Naive B cell (primary cell): ENCODE measurements at places on chromosomes 1 and 21.

DNA sequence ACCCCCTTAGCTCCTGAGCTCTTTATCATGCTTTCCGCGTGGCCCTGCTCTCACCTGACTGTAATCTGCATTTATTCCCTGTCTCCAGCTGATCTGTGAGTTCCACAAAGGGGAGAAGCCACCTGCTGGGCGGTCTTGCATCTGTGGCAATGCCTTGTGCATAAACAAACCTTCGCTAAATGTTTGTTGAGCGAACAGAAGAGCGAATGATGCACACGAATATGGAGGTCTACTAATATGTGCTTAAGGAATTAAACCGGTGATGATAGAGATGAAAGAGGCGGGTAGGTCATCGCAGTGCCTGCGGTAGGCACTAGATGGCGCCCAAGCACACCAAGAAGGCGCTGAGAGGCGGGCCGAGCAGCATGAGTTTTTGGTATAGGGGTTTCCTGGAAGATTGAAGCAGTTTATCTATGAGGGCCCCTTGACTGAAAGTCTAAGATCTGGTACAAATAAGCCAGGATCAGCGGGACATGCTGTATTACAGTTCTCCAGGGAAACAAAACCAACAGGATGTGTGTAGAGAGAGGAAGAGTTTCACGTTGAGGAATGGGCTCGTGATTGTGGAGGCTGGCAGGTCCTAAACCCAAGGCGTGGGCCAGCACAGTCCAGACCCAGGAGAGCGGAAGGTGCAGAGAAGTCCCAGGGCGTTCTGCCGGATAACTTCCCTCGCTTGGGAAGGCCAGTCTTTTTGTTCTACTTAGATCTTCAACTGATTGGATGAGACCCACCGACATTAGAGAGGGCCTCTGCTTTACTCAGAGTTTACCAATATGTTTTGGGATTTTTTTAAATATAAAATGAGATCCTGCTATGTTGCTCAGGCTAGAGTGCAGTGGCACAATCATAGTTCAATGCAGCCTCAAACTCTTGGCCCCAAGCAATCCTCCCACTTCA is 34.7 kb downstream of the TOMM20 start:
- DNase-seq: peak; percentile 67

- no peak for DNase-seq
Observed at GRCh38 chr21:19122356-19122755, 718.8 kb upstream of the TMPRSS15 start.

- DNase-seq: no peak
Observed at GRCh38 chr1:60877376-60877775, 205.0 kb upstream of the NFIA start.

DNA sequence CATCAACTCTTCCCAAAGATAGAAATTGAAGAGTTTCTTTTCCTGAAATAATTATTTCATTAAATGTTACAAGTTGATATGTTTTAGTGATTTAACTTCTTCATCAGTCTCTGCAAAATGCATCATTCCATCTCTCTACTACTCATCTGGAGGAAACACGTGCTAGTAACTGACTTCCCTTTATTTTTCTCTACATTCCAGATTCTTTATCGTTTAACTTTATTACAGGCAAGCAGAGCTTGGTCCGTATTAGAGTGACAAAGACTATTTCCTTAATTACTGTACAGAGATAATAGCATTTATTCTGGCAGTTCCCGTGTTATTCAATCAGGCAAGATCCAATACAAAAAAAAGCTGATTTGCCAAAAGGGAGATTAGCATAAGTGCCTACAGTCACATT is 88.6 kb downstream of the TM2D1 start:
- no peak for DNase-seq

GRCh38 chr1:167022384-167022783 is 33.3 kb downstream of the MAEL start:
- no peak for DNase-seq

- DNase-seq: no peak
Observed at GRCh38 chr1:68206848-68207689, 25.3 kb downstream of the WLS start.

- no peak for DNase-seq
Observed at GRCh38 chr1:218616681-218617080, 271.5 kb downstream of the TGFB2 start.

- DNase-seq: no peak
Observed at GRCh38 chr1:22932803-22933470, 39.7 kb downstream of the LACTBL1 start.

DNA sequence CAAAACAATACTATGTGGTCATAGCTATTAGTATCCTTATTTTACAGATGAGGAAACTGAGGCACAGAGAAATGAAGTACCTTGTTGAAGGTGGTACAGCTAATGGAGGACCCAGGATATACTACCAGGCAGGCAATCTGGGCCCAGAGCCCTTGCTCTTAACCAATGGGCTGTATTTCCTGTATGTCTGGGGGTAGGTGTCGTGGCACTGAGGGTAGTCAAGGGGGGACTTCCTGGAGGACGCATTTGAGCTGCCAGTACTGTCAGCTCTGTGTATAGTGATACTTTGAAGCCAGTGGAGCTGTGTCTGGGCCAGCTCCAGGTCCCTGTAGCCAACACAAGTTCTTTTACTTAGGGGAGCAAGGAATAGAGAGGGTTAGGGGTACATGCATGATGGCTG is 34.9 kb downstream of the FAM151A start:
- no peak for DNase-seq

DNA sequence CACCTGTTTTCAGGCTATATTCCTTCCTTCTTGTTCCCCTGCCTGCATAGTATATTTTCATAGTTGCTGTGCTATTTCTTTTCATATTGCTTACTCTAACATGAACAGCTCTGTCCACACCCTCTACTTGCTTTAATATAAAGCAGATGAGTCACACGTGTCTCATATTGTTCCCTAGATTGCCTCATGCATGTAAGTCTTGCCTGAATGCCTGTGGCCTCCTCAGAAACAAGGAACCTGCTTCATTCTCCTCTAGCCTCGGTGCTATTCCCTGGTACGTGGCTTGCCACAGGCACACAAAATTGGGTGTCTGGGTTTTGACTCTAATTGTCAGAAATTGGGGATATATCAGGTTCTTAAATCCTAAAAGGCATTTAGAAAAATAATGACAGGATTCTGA is 16.5 kb upstream of the PKP1 start:
- no peak for DNase-seq

GRCh38 chr1:30386156-30386926 is 337.0 kb downstream of the MATN1 start:
- DNase-seq: no peak

DNA sequence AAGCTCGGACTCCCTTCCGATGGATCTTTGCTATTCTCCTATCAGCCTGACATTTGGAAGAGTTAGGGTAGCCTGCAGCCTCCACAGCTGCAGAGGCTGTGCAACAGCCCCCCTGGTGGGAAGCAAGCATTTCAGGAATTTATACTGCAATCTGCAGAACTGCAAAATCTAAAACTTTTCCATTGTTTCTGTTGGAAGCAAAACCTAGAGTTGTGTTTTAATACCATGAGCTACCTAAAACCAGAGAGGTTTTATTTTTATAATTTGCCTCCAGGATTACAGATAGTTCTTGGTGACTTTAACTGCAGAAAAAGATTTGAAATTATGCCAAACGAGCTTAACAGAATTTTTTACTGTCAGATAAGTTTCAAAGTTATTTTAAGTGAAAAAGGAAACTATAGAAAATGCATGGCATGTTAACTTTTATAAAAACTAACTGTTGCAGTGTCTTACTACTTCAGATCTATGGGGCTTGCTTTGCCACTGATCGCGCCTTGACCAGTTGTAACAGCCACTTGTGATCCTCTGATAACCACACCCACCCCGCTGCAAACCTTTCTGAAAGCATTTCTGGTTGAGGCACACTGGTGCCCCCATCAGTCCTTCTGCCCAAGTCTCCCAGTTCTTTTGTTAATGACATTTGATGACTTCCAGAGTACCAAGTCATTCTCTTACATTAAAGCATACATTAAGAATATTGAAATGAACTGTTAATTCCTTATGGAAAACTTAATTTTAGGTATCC is 64.8 kb downstream of the PRDM2 start:
- no peak for DNase-seq

GRCh38 chr1:153963030-153963849 is at the start of gene SLC39A1:
Gene SLC39A1, minus strand, starts transcription at chr1:153963537. Its CDS starts 822 bp downstream, at chr1:153962715.
- peak; percentile 88 for DNase-seq

DNA sequence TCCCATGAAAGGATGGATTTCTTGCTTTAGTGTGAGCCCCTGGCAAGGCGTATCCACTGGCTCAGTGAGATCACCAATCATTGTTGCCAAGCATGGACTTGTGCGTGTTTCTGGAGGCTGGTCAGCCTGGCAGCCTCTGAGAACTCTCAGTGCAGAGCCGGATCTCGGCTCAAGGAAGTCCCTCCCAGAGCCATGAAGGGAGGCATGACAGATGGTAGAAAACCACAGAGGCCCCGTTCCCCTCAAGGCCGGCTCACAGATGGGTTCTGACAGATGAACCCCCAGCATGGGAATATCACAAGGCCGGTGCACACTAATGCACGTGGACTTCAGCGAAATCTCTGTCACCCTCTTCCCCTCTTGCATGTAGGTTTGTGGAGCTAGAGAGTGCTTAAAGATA is 290.5 kb downstream of the AJAP1 start:
- no peak for DNase-seq

GRCh38 chr1:29682171-29682918 is 446.0 kb downstream of the PTPRU start:
- DNase-seq: no peak

DNA sequence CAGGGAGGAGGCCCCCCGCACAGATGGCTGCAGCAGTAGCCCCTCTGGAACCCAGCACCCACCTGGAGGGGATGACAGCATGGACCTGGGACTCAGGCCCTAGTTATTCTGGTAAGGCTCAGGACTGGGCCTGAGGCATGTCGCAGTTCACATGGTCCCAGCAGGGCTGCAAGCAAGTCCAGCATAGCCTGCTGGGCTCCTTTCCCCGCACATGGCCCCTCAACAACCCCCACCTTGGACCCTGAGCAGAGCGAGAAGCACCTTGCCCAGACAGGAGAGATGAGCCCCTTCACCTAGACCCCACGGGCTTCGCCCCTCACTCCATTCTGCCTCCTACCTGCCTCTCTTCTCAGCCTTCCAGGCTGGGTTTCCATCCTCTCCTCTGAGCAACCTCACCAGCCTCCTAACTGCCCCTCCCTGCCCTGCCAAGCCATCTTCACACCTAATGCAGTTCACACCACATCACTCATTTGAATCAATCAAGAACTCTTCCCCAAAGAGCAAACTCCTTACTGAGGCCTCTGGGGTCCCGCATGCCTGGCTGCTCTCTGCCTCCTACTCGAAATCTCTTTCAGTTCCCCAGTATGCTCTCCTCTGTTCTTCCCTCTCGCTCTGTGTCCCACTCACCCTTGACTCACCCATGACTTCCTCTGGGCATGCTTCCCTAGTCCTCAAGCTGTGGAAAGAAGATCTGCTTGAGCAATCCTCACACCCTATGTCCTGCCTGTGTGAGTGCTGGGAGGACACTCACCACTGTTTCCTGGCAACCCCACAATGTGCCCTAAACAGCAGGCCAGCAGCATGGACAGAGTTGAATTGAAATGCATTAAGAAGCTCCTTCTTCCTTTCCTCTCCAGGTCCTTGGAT is 9.4 kb upstream of the THEMIS2 start:
- peak; percentile 55 for DNase-seq

- no peak for DNase-seq
Observed at GRCh38 chr1:65995336-65995735, 202.6 kb downstream of the PDE4B start.

DNA sequence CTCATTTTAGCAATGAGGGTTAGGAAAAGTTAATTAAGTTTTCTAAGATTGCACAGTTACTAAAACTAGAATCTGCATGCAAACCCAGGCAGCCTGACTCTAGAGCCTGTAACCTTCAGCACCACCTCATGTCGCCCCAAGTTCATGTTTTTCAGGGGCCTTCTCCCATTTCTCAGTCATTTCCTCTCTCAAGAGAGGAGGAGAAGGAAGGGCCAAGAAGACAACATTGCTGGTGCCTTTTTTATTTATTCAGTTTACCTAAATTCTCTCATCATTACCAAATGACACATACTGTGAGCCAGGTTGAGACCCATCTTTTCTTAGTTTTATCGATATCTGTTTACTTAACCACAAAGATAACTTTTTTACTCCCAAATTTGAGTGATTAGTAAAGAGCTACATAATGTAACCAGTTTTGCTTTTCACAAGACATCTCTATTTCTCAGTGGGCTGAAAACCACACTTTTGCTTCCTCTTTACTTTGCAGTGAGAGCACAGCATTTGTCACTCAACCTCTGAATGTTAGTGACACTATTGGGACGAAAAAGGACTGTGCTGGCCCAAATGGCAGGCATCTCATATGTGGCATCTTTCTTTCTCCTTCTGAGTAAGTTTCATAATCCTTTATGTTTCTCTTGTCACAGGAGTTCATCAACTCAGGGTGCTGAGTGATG is at the start of gene CD101:
Gene CD101, plus strand, starts transcription at position 507 of the 674 bp plus-strand sequence. Its CDS starts 58 bp downstream, at position 565.
- DNase-seq: peak; percentile 6

DNA sequence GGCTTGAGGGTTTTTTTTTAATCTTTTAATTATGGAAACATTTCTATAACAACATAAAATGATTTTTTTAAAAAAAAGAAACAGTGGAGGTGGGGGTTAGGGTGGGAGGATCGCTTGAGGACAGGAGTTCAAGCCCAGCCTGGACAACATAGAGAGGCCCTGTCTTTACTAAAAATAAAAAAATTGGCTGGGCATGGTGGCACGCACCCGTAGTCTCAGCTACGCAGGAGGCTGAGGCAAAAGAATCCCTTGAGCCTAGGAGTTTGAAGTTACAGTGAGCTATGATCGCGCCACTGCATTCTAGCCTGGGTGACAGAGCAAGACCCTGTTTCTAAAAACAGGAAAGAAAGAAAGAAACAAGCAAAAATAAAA is 32.2 kb upstream of the RNF11 start:
- no peak for DNase-seq

DNA sequence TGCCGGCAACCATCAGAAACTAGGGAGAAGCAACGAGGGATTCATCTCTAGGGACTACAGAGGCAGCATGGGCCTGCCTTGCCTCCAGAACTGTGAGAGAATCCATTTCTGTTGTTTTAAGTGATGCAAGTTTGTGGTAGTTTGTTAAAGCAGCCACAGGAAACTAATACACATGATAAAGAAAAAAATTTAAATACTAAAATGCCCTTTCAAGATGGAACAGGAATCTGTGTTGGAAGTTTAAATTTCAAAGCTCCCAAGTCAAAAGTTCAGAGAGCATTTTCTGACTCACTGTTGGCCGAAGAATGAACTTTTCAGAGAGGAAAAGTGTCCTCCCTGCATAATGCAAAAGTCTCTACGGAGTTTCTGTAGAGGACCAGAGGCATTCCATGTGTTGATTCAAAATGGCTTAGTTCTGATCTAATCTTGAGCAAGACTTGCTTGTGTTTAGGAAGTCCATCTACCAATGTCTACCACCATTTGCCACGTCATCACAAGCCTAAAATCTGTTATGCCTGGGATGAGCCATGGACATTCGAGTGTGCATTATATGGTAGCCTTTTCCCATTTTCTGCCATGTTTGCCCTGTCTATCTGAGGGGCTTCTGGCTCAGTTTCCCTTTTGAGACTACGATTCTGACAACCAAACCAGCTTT is 22.4 kb upstream of the ARHGAP29 start:
- no peak for DNase-seq
